NCI-H748 treated with DMSO at 0.1 percent for 48 hours (cell line): ENCODE measurements at places on chromosomes 16 and 17.

DNA sequence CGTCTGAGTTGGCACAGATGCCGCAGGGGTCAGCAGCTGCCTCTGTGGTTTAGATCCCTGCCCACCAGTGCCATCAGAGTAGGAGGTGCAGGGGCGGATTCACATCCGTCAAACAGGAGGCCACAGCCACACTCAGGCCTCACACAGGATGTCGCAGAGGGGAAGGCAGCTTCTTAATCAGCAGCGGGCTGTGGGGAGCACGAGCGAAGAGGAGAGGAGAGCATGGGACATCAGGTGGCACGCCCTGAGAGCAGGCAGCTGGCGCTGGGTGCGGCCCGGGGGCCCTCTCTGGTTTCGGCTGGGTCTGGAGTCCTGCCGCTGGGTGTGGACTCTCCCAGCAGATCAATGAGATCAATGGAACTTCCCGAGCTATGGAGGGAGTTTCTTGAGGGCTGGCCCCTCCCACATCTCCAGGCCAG lies 9.6 kb downstream of the LLGL2 start:
- no peak for DNase-seq

DNA sequence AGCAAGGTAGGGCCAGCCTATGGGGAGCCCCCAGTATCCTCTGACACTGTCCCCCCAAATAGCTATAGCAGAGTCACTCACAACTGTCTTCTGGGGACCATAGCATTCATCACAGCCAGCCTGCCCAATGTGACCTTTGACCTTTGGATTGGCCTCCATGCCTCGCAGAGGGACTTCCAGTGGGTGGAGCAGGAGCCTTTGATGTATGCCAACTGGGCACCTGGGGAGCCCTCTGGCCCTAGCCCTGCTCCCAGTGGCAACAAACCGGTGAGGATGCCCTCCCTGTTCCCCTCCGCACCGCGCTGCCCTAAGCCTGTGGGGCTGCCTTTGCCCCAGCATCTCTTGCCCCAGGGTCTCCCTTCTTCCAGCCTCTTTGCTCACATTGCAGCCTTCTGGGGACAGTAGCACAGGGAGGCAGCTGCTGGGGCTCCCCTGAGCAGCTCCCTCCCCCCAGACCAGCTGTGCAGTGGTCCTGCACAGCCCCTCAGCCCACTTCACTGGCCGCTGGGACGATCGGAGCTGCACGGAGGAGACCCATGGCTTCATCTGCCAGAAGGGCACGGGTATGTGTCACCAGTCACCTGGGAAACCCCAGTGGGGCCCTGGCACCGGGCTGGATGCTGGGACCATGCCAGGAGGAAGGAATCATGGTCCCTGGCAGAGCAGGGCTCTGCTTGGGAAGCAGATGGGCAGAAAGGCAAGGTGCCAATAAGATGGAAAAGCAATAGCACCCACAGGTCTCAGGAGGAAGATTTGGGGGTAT lies 61.1 kb downstream of the MRC2 start:
- DNase-seq = no peak

GRCh38 chr16:23979441-23979840 lies 143.7 kb downstream of the PRKCB start:
- DNase-seq = no peak

GRCh38 chr17:47802341-47803022 lies 19.1 kb downstream of the OSBPL7 start:
- peak; percentile 73 for DNase-seq

DNA sequence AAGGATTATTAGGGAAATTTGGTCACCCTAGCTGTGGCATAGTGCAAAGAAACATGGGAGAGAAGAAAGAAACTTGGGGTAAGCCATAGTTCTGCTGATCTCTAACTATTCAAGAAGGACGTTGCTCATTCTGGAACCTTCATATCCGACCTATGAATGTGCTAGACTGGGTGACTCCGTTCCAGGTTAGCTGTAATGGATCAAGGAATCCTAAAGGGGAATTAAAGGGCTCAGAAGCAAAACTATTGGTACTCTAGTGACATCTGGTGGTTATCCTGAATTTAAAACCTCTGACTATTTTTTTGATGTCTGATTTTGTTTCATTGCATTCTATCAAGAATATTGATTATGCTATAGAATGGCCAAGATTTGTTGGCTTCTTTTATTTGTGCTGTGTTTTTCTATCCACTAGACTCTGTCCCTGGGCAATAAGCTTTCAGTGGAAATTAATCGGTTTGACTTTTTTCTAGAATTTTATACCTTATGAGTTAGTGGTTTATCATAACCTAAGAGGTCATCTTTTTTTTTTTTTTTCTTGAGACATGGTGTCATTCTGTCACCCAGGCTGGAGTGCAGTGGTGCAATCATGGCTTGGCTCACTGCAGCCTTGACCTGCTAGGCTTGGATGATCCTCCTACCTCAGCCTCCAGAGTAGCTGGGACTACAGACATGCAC lies 19.5 kb downstream of the PCTP start:
- DNase-seq = peak; percentile 17

DNA sequence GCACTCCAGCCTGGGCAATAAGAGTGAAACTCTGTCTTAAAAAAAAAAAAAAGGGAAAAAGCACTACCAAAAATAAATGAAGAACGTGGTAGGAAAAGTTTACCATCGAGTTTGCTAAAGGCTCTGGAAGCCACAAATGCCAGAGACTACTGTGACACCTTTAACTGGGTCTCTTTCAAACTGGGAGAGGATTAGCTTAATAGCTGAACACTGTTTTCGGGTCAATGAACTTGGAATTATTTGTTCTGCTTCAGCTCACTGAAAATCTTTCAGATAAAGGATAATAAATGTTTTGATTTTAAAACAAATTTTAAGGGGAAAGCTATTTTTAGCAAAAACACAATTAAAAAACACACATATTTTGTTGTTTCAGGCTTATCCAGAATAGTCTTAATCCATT lies 1.4 kb downstream of the RETREG3 start:
- no peak for DNase-seq

DNA sequence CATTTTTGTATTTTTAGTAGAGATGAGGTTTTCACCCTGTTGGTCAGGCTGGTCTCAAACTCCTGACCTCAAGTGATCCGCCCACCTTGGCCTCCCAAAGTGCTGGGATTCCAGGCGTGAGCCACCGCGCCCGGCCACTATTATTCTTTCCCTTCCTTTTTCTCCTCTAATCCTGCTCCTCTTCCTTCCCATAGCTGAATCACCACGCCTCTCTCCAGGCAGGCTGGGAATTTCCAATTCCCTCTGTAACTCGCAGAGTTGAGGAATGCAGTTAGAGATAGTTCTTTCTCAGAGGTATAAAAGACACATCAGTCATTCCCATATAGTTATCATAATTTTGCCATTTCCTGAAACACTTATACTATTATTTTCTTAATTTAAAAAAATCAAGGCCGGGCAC lies 11.2 kb downstream of the METTL16 start:
- DNase-seq = no peak

DNA sequence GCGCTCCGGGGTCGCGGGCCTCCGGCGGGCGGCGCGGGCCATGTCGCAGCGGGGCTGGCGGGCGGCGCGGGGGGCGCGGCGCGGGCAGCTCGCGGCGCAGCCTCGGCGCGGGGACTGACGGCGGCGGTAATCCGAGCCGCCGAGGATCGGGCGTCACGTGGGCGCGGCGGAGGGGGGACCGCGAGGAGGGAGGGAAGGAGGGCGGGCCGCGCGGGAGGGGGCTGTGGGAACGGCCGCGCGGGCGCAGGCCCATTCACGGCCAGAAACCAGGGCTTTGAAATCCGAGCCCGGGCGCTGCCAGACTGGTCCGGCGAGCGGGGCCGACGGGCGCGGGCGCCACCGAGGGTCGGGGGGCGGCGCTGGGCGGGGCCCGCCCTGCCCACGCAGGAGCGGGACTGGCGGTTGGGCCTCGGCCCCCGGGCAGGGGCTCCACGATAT lies at the start of gene MTSS2:
Gene MTSS2, minus strand, starts transcription at position 116 of the 438 bp plus-strand sequence. CDS start 262 bp downstream, outside the sequence.
- DNase-seq = peak; percentile 38

- no peak for DNase-seq
Measured at GRCh38 chr16:58105631-58106030, 23.6 kb downstream of the CFAP20 start.

- no peak for DNase-seq
Measured at GRCh38 chr17:32591405-32591804, 104.6 kb downstream of the CDK5R1 start.

DNA sequence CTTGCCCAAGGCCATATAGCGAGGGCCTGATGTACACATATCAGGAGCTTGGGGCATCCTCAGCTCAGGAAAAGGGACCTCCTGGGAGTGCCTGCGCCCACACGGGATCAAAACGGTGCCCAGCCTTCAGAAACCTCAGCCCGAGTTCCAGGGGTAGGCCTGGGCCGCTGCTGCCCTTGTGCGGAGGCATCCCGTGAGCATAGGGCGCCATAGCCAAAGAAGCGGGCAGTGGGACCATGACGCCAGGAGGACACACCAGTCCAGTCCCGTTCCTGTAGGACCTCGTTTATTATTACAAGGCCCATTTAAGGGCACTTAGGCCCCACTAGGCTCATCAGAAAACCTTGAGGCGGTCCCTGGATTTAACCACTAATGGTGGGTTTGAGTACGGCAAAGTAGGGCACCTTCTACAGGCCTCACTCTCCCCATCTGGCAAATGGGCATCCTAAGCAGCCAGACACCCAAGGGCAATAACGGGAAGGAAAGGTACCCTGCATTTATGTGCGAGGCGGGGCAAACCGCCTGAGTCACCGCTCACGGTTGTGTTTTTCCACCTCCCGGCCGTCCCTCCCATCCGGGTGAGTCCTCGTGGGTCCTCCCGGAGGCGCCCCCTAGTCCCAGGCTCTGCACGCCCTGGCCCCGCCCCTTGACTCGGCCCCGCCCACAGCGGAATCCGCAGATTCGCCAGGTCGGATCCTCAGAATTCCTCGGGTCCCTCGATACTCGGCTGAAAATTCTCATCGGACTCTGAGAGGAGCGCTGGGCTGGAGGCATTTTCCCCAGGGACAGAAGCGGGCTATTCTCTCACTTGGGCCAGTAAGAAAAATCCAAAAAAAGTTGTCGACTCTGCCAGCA lies 726 bp upstream of the SETD1A start:
- peak; percentile 7 for DNase-seq
